ENCODE measurements at places on chromosomes 2 and 18.

DNA sequence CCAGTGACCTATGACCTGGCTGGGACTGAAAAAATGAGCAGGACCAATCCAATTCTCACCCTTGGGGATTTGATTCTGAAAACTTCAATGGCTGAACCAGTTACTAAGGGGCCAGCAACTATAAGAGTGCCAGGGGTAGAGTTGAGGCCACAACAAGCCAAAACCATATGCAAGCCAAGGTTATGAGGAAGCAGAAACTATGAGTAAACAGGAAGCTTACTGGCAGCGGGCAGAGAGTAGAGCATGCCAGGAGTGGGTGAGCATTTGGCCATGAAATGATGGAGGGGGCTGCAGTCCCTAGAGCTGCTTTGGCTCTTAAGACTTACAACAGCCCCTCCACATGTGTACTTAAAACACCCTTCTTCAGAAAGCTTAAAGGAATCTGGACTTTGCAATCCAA lies 82.4 kb downstream of the RBMS1 start:
- peaks cover 33% of the 10 kb centered on the region for H3K4me1 ChIP-seq
- peak overlapping the region; percentile 77 for H3K27ac ChIP-seq
- no peaks in the 10 kb centered on the region for H3K27me3 ChIP-seq
- DNase-seq, result peak; percentile 28
- H3K4me3 ChIP-seq, result no peak overlapping the region
- H3K36me3 ChIP-seq, result no peaks in the 10 kb centered on the region

DNA sequence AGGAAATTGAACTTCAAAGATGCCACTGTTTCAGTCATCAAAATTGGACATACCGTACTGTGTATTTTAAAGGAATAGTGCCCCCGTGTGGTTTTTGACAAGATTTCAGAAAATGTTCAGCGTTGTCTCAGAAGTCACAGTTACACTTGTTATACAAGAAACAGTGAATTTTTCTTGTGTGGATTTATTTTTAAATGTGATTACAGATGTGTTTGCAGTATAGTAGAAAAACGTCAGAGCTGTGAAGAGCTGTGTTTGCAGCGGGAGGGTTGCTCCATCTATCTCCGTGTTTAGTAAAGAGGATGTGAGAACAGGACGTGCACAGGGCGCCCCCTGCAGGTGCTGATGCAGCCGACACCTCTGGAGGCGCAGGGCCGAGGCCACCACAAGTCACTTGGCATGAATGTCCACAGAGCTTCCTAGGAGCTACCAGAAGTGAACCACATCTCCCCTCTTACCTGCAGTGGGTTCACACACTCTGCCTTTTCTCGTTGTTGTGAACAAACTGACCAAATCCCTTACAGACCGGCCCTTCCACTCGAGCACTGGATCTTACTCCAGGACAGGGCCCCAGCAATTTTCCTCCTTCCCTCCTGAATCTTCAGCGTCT lies 73.1 kb downstream of the CACNB4 start:
- DNase-seq, result peak; percentile 70
- H3K4me3 ChIP-seq, result peak overlapping the region; percentile 42
- H3K27me3 ChIP-seq, result no peaks in the 10 kb centered on the region

- H3K27me3 ChIP-seq, result no peaks in the 10 kb centered on the region
- H3K4me1 ChIP-seq, result peaks cover 88% of the 10 kb centered on the region
- H3K36me3 ChIP-seq, result no peaks in the 10 kb centered on the region
- H3K4me3 ChIP-seq, result no peak overlapping the region
- peak overlapping the region; percentile 69 for H3K27ac ChIP-seq
- DNase-seq, result no peak
Observed at GRCh38 chr2:54588244-54588899, 132.2 kb downstream of the SPTBN1 start.

GRCh38 chr18:80168346-80168745 lies 59.3 kb downstream of the ADNP2 start:
- H3K36me3 ChIP-seq, result no peaks in the 10 kb centered on the region
- DNase-seq, result no peak
- H3K4me3 ChIP-seq, result no peak overlapping the region
- no peaks in the 10 kb centered on the region for H3K27me3 ChIP-seq
- H3K4me1 ChIP-seq, result peaks cover 20% of the 10 kb centered on the region

DNA sequence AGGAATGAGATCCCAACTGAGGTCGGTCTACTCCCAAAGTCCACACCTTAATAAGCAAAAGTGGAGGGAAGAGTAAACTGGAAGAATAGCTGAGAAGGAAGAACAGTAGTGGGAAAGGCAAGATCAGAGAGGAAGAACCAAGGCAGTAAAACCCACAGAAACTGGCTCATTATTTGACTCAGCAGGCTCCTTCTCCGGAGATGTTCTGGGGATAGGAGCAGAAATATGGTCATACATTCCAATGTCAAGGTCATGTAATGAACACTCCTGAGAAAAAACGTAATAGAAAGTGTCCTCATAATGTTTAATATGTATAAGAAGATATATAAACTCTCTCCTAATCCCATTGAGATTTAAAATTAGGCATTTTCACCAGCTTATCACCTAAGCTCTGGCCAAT lies 39.5 kb downstream of the STK39 start:
- no peaks in the 10 kb centered on the region for H3K27me3 ChIP-seq
- H3K4me1 ChIP-seq, result peaks cover 17% of the 10 kb centered on the region
- DNase-seq, result no peak

- H3K36me3 ChIP-seq, result no peaks in the 10 kb centered on the region
- H3K27me3 ChIP-seq, result no peaks in the 10 kb centered on the region
- H3K27ac ChIP-seq, result no peak overlapping the region
- H3K4me3 ChIP-seq, result no peak overlapping the region
- DNase-seq, result no peak
- H3K4me1 ChIP-seq, result no peaks in the 10 kb centered on the region
Observed at GRCh38 chr2:124241-124880, 78.1 kb upstream of the FAM110C start.

GRCh38 chr18:7603259-7604000 lies 36.3 kb downstream of the PTPRM start:
- H3K36me3 ChIP-seq, result no peaks in the 10 kb centered on the region
- H3K27ac ChIP-seq, result no peak overlapping the region
- H3K4me1 ChIP-seq, result no peaks in the 10 kb centered on the region
- no peak for DNase-seq
- no peaks in the 10 kb centered on the region for H3K27me3 ChIP-seq

DNA sequence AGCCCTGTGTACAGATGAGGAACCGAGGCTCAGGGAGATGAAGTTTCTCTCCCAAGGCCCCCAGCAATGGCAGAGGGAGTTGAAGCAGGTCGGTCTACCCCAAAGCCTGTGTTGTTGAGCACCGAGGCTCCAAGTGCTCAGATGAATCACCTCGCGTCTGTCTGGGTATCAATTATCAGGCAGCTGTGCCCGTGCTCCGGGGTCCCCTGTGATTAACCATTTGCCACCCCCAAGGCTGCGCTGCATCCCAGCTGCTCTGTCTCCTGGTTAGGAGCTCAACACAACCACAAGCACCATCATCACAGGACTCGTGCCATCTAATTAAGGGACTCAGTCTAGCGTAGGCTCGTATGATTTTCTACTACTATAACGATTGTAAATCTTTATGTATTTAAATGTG lies 27.1 kb downstream of the LIPG start:
- no peak overlapping the region for H3K27ac ChIP-seq
- H3K36me3 ChIP-seq, result no peaks in the 10 kb centered on the region
- no peak for DNase-seq
- no peaks in the 10 kb centered on the region for H3K4me1 ChIP-seq

GRCh38 chr2:186966015-186966414 lies 117.0 kb upstream of the ZSWIM2 start:
- H3K4me1 ChIP-seq, result no peaks in the 10 kb centered on the region
- no peak for DNase-seq
- no peak overlapping the region for H3K4me3 ChIP-seq

DNA sequence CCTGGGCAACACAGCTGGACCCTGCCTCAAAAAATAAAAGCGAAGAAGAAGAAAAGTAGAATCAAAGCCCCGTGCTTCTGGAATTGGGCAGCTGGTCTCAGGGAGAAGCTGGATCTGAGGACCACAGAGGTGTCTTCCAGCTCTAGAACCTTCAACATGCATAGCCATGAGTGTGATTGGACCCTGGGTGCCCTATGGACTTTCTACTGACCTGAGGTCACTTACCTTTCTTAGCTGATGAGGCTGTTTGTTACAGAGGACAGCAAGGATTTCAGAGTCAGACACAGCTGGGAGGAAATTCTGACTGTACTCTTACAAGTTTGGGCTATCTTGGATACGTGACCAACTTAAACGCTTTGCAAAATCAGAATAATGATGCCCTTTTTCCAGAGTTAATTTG lies 82.4 kb upstream of the GATA6 start:
- H3K27me3 ChIP-seq, result no peaks in the 10 kb centered on the region
- no peak overlapping the region for H3K27ac ChIP-seq
- no peaks in the 10 kb centered on the region for H3K4me1 ChIP-seq
- H3K4me3 ChIP-seq, result no peak overlapping the region
- no peak for DNase-seq
- no peaks in the 10 kb centered on the region for H3K36me3 ChIP-seq

DNA sequence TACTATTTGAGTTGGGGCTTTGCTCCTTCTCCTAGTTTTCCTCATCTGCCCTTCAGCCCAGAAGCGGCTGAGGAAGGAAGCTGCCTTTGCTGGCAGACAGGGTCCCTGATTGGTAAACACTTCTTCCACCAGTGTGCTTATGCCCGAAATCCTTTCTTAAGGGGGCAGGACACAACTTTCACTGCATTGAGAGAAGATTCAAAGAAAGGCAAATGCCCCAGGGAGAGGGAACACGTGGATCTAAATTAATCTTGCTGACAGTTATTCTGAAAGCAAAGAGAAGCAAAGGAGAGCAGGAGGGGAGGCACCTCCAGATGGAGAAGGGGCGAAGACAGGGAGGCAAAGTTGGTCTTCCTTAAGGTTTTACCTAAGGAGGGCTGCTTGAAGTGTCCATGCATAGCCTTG lies 92.1 kb upstream of the EFEMP1 start:
- no peak for DNase-seq
- H3K36me3 ChIP-seq, result no peaks in the 10 kb centered on the region
- no peaks in the 10 kb centered on the region for H3K4me1 ChIP-seq
- no peak overlapping the region for H3K27ac ChIP-seq
- no peaks in the 10 kb centered on the region for H3K27me3 ChIP-seq

DNA sequence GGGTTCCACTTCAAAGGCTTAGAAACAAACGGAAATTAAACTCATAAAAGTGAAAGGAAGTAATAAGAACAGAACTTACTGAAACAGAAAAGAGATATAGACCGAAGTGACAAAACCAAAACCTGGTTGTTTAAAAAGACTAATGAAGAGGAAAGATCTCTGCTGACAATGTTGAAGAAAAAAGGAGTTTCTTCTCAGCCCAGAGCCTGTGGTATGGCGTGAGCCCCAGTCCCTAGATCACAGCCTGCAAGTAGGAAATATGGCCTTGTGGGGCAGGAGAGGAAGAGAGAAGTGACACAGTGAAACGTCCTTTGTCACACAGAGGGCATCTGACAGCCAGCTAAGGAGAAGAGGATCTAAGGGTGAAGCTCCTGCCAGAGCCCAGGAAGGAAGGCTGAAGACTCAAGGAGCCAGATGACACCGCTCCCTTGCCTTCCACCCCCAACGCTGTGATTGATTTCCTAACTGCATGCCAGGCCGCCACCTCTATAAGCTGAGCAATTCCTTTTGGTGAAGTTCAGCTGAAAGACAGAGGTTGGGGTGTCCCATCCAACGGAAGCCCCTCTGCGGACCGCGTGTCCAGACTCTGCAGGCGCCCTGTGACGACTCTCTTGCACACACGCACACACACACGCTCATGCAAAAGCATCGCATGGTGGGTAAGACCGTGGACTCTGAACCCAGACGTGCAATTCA lies 141.1 kb downstream of the HDAC4 start:
- no peaks in the 10 kb centered on the region for H3K27me3 ChIP-seq
- H3K27ac ChIP-seq, result peak overlapping the region; percentile 71
- peak overlapping the region; percentile 20 for H3K4me3 ChIP-seq
- no peak for DNase-seq
- peaks cover 5% of the 10 kb centered on the region for H3K36me3 ChIP-seq

- H3K4me3 ChIP-seq, result no peak overlapping the region
- DNase-seq, result no peak
- no peaks in the 10 kb centered on the region for H3K36me3 ChIP-seq
- peaks cover 62% of the 10 kb centered on the region for H3K4me1 ChIP-seq
- peak overlapping the region; percentile 75 for H3K27ac ChIP-seq
Observed at GRCh38 chr2:101718993-101719571, 21.6 kb downstream of the MAP4K4 start.

DNA sequence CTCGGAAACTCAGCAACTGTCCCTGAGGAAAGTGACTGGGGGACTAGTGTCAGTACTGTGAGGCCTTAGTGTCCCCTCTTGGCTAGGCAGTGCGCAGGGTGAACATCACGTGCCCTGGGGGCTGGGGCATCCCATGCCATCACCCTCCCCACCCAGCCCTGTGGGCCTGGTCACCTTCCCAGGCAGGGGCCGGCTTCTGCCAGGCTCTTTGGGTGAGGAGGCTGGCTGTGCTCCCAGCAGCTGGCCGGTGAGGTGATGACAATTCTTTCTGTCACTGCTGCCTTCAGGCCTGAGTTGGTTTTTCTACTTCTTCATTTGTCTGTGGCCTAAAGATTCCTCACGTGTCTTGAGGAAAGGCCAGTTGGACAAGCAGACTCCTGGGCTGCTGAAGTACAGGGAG lies 180.8 kb downstream of the KLHL29 start:
- H3K27ac ChIP-seq, result no peak overlapping the region
- no peaks in the 10 kb centered on the region for H3K36me3 ChIP-seq
- H3K27me3 ChIP-seq, result no peaks in the 10 kb centered on the region
- DNase-seq, result no peak
- H3K4me3 ChIP-seq, result no peak overlapping the region

DNA sequence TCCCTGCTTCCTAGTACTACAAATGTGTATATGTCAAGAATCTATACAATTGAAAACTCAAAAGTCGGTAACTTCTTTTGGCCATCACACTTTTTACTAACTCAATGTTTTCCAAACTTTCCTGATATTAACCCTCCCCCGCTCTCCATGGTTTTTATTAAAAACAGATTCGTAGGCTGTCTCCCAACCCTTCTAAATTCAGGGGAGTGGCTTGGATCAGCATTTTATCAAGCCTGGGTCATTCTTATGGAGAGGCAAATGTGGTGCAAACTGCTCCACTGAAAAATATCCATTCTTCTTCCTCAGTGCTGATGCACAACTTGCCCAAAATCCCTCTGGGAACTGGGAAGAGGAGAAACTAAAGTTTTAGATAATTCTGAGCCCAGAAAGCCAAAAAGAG lies 134.2 kb downstream of the RIF1 start:
- H3K36me3 ChIP-seq, result no peaks in the 10 kb centered on the region
- H3K4me1 ChIP-seq, result no peaks in the 10 kb centered on the region
- no peak for DNase-seq

GRCh38 chr2:223925106-223925505 lies 20.0 kb downstream of the WDFY1 start:
- DNase-seq, result no peak
- no peaks in the 10 kb centered on the region for H3K36me3 ChIP-seq
- H3K4me3 ChIP-seq, result no peak overlapping the region
- peaks cover 17% of the 10 kb centered on the region for H3K4me1 ChIP-seq
